ENCODE measurements at places on chromosomes 6 and 20. TPM values are rescaled to one million over a fixed set of nuclear protein-coding genes. Genes with fewer than 3 reads are reported as not detected.

The EEF1A2 gene
- 1.4 TPM for total RNA-seq

The GPSM3 gene
- total RNA-seq = 90.7 TPM

The SOX4 gene
- 20.8 TPM for total RNA-seq

The AVP gene
- total RNA-seq = not detected

The AK9 gene
- total RNA-seq = 3.1 TPM

The PEDS1 gene
- 29.5 TPM for total RNA-seq

The TNXB gene
- total RNA-seq = 4.3 TPM

The MMS22L gene
- total RNA-seq = 50.5 TPM

The SRMS gene
- total RNA-seq = not detected

The SNTA1 gene
- total RNA-seq = 1.6 TPM

The NPEPL1 gene
- 29.4 TPM for total RNA-seq

The TBXT gene
- not detected for total RNA-seq

The ZC3H12D gene
- 15.0 TPM for total RNA-seq

The SPDEF gene
- total RNA-seq = 0.09 TPM

The EMILIN3 gene
- total RNA-seq = not detected

The PSORS1C2 gene
- not detected for total RNA-seq

The CHRNA4 gene
- total RNA-seq = not detected

The RIMS1 gene
- total RNA-seq = not detected

The RNF8 gene
- 28.5 TPM for total RNA-seq

The TMEM244 gene
- total RNA-seq = not detected

The RIPOR2 gene
- 9.4 TPM for total RNA-seq

The B3GALT4 gene
- 5.1 TPM for total RNA-seq
